ENCODE measurements at places on chromosomes 12 and 14. TPM values are rescaled to one million over a fixed set of nuclear protein-coding genes. Genes with fewer than 3 reads are reported as not detected.

GRCh38 chr12:79302162-79302814 lies 388.5 kb downstream of the PAWR start:
- DNase-seq = no peak

- DNase-seq = no peak
Observed at GRCh38 chr14:53942970-53943750, 13.5 kb downstream of the BMP4 start.

SSTR1 gene
- total RNA-seq = 4.1 TPM

DBX2 gene
- total RNA-seq = 0.13 TPM
